Adrenal gland (tissue), 19 donors: ENCODE measurements at places on chromosomes 16 and 17. TPM values are rescaled to one million over a fixed set of nuclear protein-coding genes. Genes with fewer than 3 reads are reported as not detected.

Gene C1QTNF8
- total RNA-seq = 0.19 TPM

GRCh38 chr17:50908860-50909764 is 43.0 kb upstream of the TOB1 start:
- DNase-seq = peak; percentile 71

Gene TEPSIN
- total RNA-seq = 8.3 TPM

Gene ASGR1
- 1.5 TPM for total RNA-seq

GRCh38 chr16:28982949-28983348 is 1.9 kb upstream of the LAT start:
- no peak for DNase-seq

DNA sequence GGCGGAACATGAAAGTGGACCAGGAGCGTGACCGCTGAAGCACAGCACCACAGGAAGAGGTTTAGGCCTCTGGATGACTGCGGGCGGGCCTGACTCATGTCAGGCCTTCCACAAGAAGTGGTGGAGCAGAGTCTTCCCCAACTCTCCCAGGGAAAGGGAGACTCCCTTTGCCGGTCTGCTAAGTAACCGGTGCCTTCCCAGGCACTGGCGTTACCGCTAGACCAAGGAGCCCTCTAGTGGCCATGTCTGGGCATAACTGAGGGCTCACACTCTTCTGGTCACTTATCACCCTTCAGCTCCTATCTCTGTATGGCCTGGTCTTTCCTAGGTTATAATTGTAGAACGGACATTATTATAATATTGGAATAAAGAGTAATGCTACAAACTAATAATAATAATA is 1931.9 kb downstream of the TP53TG3F start:
- peak; percentile 32 for DNase-seq

DNA sequence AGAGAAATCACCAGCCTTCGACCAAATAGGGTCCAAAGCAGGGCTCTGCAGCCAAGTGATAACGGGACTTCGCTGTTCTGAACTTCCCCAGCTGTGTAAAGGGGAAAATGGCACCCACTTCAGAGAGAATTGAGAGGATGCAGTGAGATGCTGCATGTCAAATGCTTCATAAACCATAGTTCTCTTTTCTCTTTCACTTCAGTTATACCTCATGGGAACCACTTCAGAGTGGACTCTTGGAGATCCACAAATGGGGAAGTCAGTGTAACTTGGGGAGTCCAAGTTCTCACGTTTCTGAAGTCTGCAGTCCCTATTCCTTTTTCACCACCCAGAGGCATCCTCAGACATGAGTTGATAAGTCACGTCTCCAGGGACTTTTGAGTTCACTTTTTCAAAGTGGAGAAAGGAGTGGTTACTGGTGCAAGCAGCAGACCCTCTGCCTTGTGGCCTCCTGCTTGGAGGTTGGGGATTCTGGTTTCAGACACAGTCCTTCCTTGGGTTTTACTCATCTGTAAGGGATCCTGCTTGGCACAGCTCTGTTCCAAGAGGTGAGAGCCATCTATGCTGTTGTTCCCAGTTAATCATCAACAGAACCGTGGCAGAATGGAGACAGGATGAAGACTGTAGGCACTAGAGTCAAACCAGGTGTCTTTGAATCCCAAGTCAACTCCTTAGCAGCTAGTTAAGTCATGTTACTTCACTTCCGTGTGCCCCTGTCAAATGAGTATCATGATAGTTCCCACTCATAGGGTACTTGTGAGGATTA is 123.4 kb upstream of the NOL11 start:
- no peak for DNase-seq

- DNase-seq = no peak
These were observed 77.5 kb downstream of the RPGRIP1L start for GRCh38 chr16:53626161-53626560.

Gene ZFP3
- total RNA-seq = 4.4 TPM
